ENCODE measurements at places on chromosomes 1 and 21.

DNA sequence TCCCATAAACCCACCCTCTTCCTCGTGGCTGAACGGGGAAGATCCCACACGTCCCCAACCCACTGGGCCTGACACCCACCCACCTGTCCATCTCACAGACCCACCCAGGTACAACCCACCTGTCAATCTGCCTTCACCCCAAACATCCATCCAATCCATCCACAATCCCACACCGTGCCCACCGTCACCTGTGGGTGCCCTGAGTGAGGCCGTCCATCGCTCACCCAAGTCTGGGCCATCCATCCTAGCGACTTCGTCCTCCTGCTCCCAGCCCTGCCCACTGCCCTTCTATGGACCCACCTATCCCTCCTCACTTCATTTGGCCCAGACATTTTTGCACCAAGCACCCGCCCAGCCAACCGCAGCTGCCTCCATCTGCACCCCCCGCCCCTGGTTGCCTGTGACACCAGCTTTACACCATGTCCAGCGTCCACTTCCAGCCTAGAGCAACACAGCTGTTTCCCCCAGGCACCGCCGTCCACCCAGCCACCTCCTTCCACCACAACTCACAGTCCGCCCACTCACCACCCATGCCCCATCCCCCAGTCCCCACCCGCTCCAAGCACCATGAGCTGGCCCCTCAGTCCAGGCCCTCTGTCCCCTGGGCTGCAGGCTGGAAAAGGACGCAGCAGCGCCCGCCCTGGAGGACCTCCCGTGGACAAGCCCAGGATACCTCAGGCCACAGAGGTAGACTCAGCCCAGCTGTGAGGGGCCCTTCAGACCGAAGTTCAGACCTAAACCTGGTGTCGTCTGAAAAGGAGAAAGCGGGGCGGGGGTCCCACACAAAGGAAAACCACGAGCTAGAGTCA is 7.7 kb downstream of the TTLL10 start:
- DNase-seq = no peak

- DNase-seq = no peak
Measured at GRCh38 chr21:35427320-35428000, 378.4 kb upstream of the RUNX1 start.

DNA sequence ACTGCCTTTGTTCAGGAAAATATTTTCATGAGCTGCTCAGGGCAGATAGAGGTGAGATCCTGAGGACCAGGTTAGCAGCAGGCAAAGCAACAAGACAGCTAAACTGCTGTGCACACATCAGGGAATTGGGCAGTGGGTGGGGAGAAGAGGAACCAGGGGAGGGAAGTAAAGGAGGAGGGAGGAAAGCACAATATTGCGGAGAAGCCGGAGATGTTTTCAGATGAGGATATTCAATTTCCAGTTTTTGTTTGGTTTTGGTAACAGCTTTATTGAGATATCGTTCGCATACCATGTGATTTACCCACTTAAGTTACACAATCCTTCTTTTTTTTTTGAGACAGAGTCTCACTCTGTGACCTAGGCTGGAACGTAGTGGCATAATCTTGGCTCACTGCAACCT is 34.5 kb downstream of the EPHA10 start:
- DNase-seq = no peak

DNA sequence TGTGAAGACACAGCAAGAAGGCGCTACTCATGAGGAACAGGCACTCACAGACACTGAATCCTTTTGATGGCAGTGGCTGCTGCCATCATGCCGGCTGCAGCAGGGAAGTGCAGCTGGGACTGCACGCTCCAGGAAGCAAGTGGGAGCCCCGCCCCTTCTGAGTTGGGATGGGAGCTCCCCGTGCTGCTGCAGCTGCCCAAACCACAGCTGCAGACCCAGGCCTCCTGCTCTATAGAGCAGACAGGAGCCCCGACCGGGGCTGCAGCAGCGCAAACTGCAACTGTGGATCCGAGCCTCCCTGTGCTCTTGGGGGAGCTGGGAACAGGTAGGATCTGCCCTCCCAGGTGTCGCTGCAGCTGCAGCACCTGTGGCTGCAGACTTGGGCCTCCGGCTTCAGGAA is 65.2 kb upstream of the MARK1 start:
- DNase-seq = no peak

DNA sequence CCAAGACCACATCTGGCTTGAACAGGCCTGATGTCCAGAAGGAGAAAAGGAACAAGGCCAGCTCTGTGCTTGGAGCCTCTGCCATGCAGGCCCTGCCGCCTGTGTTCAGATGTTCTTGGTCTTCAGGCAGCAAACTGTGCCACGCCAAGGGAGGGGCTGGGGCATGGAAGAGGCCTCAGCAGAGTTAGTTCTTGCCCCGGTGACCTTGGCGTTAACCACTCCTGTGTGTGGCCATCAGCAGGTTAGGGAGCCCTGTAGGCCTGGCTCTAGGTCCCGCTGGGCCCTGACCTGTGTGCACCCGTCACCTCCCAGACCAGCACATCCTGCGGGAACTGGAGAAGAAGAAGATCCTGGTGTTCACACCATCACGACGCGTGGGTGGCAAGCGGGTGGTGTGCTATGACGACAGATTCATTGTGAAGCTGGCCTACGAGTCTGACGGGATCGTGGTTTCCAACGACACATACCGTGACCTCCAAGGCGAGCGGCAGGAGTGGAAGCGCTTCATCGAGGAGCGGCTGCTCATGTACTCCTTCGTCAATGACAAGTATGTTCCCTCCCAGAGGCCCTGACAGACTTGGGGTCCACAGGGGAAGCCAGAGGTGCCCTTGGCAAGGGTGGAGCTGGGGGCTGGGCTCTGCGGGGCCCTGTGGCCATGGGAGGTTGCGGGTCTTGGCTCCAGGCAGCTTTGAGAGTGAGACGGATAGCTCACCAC is 7.1 kb downstream of the ZC3H12A start:
- DNase-seq = no peak

- no peak for DNase-seq
Measured at GRCh38 chr1:111234258-111234657, 6.7 kb downstream of the CHI3L2 start.

DNA sequence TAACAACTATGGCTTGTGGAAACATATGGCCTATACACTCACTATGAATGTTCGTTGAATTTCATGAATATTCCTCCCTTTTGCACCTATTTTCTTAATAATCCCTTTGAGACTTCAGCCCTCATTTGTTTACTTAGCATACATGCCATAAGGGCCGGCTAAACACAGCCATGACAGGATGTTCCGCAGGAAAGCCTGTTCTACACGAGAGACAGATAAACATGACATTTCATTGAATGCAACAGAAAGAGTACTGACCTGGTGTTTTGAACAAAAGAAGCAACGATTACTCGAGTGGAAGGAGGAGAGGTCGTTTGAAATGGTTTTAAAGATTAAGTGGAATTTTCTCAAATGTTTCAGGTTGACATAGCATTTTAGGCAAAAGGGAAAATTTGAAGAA is 459.5 kb upstream of the CXADR start:
- no peak for DNase-seq

DNA sequence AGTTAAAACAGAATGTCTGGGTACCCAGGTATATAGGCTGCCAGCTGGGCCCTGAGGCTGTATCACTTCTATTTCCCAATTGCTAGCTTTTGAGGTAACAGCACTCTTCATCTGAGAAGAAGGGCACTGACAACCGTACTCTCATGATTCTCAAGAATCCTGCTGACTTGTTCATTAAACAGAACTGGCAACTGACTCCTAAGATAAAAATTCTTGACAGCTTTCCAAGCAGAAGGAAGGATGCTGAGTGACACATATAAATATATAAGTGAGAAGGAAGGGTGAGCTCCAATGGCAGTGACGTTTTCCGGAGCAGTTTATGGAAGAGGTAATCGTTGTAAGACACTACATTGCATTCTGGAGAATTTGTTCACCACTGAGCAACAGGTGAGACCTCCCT is 48.1 kb upstream of the NRIP1 start:
- no peak for DNase-seq

DNA sequence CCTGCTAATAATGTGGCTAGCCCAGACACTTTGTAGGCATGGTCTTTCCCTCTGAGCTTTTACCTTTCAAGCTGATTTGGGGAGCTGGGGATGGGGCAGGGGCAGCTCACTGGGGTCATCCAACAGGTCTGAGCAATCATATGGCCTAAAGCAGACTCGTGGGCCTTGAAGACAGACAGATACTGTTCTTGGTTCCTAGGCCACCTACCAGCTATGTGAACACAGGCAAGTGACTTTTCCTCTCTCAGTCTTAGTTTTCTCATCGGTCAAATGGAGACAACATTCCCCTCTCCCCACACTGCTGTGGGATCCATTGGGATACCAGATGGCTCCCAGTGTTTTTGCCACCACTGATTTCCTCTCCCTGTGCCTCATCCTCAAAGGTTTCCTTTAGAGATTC is 181.8 kb downstream of the RRAGC start:
- no peak for DNase-seq

- DNase-seq = no peak
Measured at GRCh38 chr1:28682840-28683239, 14.3 kb downstream of the GMEB1 start.

DNA sequence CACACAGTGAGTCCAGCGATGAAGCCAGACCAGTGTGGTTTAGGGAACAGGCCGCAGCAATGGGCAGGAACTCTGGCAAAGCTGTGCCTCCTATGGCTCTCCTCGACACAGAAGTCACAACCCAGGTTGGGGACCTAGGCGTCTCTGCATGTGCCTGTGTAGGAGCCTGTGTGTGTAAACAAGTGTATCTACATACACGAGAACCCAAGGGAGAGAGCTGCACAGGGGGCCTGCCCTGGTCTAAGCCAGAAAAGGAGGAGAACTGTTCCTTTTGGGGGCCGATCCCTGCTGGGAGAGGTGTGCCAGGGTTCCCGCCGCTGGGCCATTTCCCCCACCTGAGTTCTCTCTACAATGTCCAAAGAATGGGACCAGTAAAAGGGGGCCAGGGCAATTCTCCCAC is 56.0 kb downstream of the CD247 start:
- DNase-seq = no peak
